ENCODE measurements at places on chromosomes 7 and 10.

DNA sequence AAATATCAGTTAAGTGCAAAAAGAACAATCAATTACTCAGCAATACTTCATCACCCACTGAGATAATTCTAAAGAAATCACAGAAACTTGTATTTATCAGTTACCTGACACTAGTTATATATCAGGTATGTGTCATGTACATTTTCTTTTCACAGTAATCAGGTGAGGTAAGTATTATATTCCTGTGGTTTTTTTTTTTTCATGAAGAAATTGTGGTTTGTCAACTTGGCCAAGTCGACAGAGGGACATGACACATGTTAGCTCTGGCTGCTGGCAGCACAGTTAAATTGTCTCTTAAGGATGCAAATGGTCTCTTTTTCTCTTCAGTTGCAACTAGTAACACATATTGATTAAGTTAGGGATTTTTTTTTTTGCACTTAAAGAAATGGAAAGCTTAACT, 13.7 kb upstream of the GPR141 start:
- DNase-seq, result no peak

DNA sequence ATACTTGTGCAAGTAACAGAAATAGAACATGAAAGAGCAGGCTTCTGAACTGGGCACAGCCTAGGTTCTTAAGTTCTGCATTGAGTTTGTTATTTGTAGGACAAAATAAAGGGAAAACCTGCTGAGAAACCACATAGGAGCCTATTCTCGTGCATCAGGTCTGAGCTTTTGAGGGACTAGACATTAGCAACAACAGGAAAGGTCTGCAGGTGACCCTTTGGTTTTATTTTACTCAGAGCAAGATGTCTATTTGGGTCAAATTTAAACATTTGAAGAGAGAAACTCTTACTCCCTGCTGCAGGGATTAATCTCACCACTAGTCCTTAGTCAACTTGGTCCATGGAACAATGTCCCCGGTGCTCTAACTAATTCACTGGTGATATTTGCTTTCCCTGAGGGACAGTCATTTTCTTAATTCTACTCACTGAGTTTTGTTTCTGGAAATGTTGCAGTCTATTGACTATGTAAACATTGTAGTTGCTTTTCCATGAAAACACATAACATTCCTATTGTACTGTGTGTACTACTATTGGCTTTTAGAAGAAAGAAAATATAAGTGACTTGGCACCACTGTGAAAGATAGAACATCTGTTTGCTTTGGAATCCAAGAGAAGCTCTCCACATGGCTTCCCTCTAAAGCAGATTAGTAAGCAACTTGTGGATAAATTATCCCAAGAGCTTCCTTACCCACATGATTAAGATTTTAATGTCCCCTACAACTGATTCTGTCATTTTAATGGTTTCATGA, 108.2 kb downstream of the CHRM2 start:
- no peak for DNase-seq

- no peak for DNase-seq
These were observed 103.1 kb downstream of the KLF6 start for GRCh38 chr10:3681642-3682554.

DNA sequence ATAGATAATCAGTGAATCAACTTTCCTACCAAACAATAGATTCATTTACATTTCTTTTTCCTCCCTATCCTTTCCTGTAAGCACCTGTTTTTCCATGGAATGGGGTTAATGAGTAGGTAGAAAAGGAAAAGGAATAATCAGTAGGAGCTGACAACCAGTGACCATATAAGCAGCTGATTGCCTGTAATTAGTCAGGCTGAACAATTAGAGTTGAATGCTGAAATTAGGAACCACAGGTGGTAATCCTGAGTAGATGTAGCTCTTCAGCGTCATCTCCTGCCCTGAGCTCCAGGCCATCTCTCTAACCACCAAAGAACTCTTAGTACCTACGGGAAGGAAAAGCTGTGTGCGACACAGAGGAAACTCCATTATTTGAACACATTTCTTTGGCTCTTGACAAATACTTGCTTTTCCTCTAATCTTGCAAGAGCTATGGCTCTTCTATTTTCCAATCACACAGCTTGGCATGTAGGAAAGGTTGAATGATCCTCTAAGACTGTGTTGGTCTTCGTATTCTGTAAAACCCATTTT, 63.8 kb downstream of the KLHDC10 start:
- DNase-seq, result no peak

DNA sequence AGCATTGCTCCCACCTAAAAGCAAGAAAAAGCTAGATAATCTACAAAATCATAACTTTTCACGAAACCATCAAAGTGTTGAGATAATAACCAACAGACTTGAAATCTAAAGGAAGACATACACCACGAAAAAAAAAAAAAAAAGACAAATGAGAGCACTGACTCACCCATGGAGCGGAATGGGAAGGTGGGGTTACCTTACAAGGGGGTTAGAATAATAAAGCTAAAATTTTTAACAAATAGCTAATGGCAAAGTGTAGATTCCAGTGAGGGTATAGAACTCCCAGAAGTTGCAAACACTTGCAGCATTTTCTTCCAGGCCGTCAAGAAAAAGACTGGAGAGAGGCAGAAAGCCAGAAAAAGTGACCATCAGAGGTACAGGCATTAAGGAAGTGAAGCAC, 27.2 kb downstream of the IPMK start:
- DNase-seq, result no peak

DNA sequence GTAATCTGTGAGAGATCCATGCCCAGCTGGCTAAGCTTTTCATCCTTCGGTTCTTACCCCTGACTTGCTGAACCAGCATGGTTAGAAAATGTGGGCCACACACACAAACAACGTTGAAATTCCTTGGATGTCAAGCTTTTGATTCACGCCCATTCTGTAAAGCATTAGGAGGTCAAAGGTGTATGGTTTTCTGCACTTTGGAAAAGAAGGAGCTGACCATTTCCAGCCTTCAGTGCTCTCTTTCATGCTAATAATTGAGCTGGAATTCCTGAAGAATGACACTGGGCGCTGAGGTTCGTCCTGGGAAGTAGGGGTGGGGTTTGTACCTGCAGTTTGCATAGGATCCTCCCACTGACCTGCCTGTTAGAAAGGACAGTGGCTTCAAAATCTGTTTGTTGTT, 23.1 kb downstream of the KLF6 start:
- no peak for DNase-seq

DNA sequence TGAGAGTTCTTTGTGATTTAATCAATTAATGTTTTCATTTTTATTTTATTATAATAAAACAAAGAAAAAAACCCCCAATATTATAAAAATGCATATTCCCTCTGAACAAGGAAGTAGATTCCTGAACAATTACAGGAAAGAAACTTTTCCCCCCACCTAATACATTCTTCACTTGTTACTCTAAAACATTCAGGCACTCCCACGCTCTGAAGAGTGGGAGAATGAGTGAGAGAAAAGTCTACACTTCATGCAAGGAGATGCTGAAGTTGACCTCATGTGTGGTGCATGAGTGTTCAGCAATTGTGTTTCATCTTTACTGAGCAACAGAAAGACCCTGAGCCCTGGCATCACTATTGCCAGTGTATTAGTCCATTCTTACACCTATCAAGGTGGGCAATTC, 244.2 kb upstream of the IGFBP3 start:
- no peak for DNase-seq

- DNase-seq, result no peak
These were observed 2.7 kb downstream of the KRIT1 start for GRCh38 chr7:92242972-92243371.

- DNase-seq, result no peak
These were observed 37.9 kb downstream of the ADAM12 start for GRCh38 chr10:126350216-126350992.

- DNase-seq, result no peak
These were observed 55.0 kb upstream of the AKR1E2 start for GRCh38 chr10:4770801-4771553.

DNA sequence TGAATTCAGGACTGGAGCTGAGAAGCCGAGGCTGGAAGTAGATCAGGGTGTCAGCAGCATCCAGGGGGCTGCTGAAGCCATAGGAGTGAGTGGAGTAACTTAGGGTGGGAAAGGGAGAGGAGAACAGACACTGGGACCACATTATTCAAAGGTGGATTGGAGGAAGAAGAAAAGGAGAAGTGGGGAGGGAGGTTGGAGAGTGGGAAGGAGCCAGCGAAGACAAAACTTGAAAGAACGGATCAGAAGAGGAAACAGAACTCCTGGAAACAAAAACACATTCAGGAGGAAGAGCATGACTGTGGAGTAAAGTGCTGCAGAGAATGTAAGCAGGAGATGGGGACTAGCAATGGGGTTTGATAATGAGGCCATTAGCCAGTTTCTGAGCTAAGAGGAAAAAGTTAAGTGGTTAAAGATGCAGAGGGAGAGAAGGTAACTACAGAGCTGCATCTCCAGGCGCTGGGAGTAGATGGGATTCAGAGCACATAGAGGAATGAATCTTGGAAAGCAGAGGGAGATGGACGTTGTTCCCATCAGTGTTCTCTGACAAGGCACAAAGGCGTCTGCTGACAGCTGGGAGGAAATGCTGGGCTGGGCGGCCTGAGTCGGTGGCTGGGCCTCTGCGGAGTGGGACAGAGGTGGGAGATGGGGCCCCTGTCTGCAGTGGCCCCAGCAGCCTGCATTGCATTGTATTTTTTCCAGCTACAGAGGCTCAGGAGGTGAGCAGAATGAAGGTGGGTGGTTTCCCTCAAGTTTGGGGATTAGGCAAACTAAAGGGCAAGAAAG, 63.1 kb upstream of the LEP start:
- DNase-seq, result no peak

DNA sequence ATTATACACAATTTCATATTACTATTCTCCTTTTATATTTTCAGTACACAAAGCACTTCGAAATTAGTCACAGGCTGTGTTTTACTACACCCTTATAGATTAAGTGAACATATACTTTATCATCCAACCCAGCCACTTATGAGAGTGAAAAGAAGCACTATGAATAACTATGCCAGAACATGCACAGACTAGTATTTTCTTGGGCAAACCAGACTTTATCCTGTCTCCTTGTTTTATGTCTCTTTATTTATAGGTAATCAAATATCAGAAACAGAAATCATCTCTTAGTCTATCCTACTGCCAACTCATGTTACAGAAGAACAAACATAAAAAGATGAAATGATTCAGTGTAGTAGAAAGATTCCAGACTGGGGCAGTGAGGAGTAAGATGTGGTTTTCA, 171.8 kb downstream of the GRM3 start:
- DNase-seq, result no peak

- no peak for DNase-seq
These were observed 114.5 kb downstream of the LARP4B start for GRCh38 chr10:816958-817357.

DNA sequence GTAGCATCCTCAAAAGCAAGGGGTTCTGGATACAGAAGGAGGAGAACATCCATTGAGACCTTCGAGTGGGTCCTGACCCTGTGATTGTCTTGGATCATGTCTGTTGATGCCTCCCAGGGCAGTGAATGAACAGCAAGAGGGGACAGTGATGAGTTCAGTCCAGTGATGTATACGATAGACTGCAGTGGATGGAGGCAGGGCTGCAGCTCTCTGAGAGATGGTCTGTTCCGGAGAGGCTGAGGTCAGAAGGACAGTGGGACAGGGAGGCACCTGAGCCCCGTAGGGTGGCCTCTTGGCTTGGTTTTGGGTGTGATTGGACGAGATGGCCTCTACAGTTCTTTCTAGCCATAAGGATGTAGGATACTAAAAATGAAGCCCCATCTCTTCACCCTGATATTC, 280.4 kb downstream of the CAMK1D start:
- no peak for DNase-seq

DNA sequence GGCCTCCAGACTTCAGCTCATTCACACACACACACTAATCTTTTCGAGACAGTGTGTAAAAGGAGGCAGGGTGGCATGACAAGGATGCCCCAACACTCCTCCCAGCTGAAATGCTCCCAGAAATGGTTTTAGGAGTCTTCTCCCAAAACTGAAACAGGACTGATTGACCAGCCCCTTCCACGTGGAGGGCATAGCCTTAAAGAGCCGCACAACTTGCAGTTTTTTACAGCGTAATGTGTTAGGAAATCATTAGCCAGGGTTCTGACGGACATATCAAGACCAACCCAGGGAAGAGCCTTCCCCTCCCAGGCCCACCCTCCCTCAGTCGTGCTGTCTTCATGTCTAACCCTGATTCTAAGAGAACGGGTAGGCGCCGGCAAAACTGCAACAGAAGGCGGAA, 224.6 kb downstream of the TNS3 start:
- no peak for DNase-seq

GRCh38 chr10:90856964-90857634, 740 bp downstream of the HTR7 start:
- DNase-seq, result no peak

DNA sequence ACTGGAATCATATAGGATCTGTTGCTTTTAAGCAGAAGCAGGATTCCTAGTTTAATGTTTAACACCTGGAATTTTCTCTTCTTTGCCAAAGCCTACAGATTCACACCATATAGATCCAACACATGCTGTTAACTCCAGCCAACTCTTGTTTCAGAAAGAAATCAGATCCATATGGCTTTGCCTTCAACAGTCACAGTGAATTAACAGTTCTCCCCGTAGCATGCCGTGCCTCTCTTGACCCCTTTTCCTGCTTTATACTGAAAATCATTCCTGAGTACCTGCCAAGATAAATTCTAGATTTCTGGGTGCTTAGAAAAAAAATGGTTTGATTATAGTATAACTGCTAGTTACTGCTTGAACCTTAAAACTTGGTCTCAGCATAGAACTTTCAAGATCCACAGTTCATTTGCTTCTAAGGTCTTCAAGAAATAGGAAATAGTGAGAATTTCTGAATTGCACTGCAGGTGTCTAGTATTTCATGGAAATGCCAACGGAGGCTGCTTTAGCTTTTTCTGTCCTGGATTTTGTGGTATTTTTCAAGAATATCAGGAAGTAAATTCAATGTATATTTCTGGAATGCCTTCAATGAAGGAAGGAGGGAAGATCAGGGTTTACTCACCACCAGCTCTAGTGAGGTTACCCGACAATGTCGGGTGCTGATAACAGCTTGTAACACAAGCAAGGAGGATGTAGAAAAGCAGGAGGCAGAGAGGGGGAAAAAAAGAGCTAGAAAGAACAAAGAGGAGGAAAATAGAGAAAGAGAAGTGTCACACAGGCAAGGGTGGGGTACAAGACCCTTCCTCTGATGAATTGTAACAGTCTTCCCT, 6.6 kb downstream of the AASS start:
- no peak for DNase-seq

GRCh38 chr7:1768832-1769231, 98.8 kb downstream of the ELFN1 start:
- DNase-seq, result no peak

- no peak for DNase-seq
These were observed 2.1 kb downstream of the TBX20 start for GRCh38 chr7:35251606-35252310.

GRCh38 chr7:159197066-159197975, 52.7 kb upstream of the VIPR2 start:
- DNase-seq, result peak; percentile 4

DNA sequence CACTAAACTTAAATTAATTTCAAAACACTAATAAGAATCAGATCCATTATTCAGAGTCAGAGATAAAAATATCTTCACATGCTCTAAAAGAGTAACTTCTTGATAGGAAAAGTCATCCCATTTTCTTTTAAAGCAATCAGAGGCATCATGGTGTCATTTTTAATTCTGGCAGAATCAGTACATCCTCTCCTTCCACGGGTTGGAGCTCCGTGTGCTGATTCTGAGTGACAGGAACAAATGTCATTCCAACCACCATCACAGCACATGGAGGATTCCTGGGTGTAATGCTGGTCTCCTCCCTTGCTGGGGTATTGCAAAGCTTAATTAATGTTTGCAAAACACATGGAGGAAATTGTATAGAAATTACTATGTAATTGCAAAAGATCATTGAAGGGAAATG, 114.5 kb upstream of the IMMP2L start:
- no peak for DNase-seq

- DNase-seq, result no peak
These were observed 13.3 kb upstream of the CHCHD3 start for GRCh38 chr7:133095119-133095671.
